ENCODE measurements at places on chromosomes 7 and 10.

GRCh38 chr10:60262647-60263126 lies 127.0 kb downstream of the ANK3 start:
- no peak for DNase-seq

DNA sequence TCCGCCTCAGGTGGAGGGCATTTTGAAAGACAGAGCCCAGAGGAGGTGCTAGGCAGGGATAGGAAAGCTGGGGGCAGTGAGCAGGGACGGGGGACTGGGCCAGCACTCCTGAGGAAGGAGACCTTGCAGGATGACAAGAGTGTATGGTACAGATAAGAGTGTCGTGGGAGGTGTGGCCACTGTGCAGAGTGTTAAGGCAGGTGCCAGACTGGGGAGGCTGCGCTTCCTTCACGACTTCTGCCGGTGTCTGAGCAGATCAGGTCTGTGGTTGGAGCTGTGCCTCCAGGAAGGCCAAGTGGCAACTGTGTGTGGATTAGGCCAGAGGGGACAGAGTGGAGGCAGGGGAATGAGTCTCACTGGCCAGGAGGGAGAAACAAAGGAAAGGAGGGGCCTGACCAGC lies 161.7 kb downstream of the HIBADH start:
- no peak for DNase-seq

- no peak for DNase-seq
Observed at GRCh38 chr7:36438211-36438610, 48.5 kb downstream of the ANLN start.

GRCh38 chr10:28047061-28047460 lies 48.2 kb upstream of the ODAD2 start:
- no peak for DNase-seq

DNA sequence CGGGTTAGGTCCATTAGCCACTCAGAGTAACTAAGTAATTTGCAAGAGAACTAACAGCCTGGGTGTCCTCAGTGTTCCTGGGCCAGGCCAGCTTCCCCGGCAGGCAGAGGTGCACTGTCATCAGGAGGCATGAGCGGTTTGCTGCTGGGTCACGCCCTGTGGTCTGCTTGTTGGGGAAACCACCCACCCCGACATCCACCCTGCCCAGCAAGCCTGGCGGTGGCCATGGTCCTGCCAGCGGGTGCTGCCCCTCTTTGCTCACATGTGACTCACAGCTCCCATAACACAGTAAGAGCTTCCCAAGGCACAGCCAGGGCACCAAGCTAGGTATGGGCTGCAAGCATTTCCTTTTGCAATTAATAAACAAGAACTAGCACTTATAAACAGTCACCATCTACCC lies 75.9 kb downstream of the RGS10 start:
- no peak for DNase-seq

DNA sequence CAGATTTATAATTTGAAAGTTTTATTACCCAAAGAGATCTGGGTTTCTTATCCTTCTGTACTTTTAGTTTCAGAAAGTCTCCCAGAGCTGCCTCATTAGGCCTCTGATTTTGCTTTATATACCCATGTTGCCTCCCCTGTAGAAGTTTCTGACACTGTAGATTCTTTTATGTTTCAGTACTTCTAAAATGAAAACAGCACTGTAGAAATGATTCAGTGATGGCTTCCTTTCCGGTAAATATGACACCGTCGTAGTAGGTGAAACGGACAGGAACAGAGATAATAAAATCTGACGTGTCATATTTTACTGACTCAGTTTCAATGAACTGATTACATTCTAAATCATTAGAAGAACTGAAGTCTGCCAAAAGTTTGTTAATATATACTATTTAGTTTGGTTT lies 272.7 kb downstream of the TWIST1 start:
- DNase-seq, result no peak

- no peak for DNase-seq
Observed at GRCh38 chr10:22704471-22704911, 9.9 kb downstream of the PIP4K2A start.

GRCh38 chr7:130719541-130719940 lies 14.5 kb downstream of the KLF14 start:
- no peak for DNase-seq

DNA sequence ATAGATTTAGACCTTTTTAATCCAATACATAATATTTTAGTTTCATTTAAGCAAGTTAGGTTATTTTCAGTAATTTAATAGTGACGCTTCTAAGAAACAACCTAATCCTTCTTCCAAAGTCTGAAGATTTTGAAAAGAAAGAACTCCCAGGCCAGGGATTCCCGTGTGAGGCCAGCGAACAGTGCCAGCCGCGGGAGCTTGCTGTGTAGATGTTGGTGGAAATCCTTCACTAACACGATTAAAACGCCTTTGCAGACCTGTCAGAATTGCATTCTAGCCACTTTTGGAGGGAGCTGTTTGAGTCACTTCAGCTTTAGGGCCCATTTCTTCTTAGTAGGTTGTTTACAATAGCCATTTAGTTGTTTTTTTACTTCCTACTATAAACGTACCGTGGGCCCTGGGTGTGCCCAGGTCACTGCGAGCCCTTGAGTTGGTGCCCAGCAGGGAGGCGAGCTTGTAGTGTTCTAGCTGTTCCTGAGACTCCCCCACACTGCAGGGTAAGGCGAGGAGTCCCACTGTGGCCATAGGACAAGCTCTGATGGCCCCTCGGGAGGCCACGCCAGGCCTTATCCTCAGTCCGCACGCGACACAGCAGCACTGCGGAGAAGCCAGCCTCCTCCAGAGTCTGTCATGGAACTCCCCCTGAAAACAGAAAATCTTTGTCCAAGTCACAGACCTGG lies 32.3 kb downstream of the PPP2R2D start:
- DNase-seq, result no peak

- no peak for DNase-seq
Observed at GRCh38 chr10:103451831-103452505, at the start of gene CALHM2. CALHM2 (minus strand) TSS chr10:103452370; CDS start chr10:103449941, 2,429 bp downstream.

DNA sequence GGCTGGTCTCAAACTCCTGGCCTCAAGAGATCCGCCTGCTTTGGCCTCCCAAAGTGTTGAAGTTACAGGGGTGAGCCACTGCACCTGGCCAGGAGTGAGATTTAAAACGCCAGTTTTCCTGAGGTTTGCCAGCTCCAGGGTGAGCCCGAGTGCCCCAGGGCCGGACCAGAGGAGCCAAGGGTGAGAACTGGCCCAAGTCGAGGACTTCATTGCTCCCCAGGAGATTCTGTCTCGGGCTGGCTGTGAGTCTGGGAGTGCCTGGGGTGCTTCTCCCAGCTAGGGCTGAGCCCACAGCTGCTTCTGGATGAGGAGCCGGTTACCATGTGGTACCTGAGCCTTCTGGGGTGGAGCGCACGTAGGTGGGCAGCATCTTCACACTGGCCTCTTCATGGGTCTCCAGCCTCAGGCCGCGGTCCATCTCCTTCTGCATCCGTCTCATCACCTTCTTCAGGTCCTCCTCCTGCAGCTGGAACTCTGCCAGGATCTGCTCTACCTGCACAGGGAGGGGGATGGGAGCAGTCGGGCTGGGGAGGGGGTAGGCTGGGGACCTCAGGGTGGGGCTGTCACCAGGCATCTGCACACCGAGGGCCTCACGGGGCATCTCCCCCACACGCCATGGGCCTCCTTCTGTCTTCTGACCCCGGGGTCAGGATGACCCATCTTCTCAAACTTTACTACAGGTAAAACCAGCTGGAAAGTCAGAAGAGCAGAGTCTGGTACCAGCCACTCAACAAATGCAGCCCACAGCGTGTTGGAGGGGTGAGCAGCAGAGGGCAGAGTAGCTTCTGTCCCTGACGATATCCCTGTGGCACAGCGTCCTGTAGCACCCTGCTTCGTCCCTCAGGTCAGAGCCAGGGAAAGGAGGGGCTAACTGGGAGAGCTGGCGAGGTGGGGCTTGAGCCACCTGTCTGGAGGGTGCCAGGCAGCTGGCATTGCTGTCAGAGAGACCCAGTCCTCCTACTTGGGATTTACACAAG lies 12.1 kb upstream of the MYL7 start:
- DNase-seq, result no peak

DNA sequence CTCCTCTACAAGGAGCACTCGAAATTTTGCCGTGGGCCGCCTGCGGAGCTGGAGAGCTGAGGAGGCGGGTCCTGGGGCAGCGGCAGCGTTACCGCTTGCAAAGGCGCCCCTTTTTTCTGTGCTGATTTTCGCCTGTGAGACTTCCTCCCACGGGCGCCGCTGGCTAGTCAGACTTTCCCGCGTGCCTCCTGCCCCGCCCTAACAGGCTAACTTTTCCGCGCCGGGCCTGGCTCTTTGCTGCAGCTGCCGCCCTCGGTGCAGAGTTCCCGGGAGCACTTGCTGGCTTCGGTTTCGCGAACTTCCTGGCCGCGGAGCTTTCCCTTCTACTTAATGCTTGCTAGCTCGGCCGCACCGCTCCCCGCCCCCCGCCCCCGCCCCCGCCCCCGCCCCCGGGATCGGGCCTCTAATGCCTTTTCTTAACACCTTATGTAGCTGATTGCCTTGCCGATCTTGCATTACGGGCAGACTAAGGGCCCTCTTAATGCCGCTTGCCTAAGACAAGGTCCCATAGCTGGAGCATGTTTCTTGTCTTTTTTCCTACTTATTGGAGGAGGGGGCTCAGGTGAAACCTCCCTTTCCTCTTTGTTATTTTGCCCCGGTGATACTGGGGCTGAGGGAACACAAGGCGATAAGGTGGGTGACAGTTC lies 37.9 kb upstream of the RASGEF1A start:
- no peak for DNase-seq

DNA sequence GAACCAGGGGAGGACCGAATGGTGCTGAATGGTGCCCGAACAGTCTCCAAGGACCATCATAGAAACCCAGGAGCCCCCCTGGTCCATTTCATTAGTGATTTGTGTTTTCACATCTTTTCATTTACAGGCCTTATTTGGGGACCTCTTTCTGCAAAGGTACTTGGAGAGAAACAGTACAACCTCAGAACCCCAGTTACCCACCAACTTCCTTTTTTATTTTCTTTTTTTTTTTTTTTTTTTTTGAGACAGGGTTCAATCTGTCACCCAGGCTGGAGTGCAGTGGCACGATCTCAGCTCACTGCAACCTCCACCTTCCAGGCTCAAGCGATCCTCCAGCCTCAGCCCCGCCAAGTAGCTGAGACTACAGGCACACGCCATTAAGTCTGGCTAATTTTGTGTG lies 13.0 kb upstream of the ELN start:
- no peak for DNase-seq

- DNase-seq, result no peak
Observed at GRCh38 chr10:103745341-103746247, 109.8 kb downstream of the SH3PXD2A start.

DNA sequence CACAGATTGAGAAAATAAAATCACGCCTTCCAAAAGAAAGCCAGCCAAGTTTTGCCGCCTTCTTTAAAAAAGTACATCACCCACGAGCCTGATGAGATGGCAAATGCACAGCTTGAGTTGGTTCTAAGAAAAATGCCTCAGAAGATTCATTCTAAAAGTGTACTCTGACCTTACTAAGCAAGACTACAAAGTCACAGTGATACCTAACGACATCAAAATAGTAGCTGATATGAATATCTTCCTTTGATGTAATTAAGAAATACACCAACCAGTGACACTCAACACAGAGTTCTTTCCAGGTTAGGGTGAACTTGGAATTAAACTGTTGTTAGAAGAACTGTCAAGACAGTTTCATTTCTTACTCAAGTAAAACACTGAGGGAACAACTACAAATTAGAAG lies 78.0 kb upstream of the AMPH start:
- no peak for DNase-seq

DNA sequence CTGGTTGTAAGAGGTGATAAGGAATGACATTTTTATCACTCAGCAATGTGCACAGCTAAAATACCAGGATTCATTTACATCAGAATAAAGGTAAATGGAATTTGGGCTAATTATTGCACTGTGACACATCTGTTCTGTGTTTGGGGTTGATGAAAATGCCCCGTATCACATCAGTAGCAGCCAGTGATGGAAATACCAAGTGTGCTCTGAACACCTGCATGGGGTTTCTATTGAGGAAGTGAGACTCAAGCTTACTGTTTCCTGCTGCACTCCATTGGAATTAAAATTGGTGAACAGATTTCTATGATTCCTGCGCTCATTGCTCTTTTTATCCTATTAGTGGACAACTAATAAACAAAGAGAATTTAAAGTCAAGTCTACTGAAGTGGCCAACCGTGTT lies 296.9 kb downstream of the NRG3 start:
- DNase-seq, result no peak

DNA sequence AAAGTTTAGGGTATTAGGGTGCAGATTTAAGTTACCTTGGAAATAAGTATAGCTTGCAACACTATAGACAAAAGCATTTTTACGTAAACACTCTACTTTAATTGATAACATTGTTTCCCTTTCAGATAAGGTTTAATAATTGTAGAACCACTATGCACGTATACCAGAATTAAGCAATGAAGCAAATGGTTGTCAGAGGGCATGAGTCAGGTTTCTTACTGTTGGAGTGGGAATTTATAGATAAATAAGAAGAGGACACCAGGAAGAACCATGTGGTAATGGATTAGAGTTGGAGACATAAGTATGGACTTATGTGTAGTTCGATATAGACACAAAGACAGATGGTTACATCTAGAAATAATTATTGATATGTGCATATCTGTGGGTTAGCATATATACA lies 355.6 kb downstream of the ETV1 start:
- DNase-seq, result peak; percentile 3

GRCh38 chr7:127413326-127413725 lies 20.8 kb upstream of the ZNF800 start:
- DNase-seq, result no peak

DNA sequence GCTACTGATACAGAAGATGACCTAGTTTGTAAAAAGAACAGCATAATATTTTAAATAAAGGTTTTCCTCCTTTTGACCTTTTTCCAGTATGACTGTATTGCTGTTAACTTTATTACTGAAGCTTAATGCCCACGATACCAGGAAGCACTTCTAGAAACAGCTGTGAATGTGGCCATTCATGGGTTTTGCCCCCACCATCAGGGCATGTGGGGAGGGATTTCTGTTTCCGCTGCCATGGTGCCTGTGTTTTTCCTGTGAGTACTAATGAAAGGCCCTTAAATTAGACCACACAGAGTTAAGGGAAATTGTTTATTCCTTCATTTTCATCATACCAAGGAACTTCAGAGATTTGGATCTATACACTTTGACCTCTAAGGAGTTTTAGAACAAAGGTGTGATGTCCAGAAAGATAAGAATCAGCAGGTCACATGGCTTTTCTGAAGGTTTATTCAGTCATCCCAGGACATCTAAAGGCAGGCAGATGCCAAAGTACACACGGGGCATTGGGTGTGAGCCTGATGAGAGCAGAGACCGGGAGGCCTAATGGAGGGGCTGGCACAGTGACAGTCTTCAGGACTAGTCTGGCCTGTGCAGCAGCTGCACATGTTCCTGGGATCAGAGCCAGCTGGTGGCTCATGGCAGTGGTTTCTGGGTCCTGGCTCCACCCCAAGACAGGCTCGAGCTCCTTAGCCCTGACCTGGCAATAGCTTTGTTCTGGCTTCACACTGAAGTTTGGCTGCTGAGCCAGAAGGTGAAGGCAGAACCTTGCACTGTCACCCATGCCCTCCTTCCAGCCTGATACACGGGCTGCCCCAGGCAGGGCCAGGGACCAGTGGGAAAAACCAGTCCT lies 190.9 kb downstream of the REEP3 start:
- DNase-seq, result peak; percentile 74

DNA sequence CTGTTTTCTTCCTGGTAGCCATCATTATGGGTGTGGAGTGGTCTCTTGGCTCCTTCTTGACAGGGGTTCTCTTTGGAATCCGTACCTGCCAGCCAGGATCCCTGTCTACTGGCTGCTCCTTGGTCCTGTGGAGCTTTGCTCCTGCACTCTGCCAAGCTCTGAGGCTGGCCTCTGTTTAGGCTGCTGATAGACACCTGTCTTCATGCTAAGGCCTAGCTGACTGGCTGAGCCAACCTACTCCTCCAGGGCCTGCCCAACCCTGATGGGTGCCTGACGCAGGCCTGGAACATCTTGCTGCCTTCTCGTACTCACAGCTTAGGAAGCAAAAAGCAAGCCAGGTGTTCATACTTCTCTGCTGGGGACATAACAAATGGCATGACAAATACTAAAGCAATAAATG lies 333.6 kb upstream of the ZNF32 start:
- DNase-seq, result no peak

Measured in non-pigmented ciliary epithelial cell (primary cell).